Activated CD4-positive, alpha-beta T cell treated with anti-CD3 and anti-CD28 coated beads, Interleukin-2, amount 50 U/mL, for 4 hours (primary cell): ENCODE measurements at places on chromosomes 16 and 17.
A peak's percentile ranks its signal among the peaks of the same experiment; 100 is the strongest.

GRCh38 chr17:385836-386140, 33.2 kb upstream of the RPH3AL start:
- no peak for DNase-seq

- peak; percentile 18 for DNase-seq
Measured at GRCh38 chr16:89114159-89114981, 20.7 kb downstream of the ACSF3 start.

GRCh38 chr17:4634976-4635375, 6.5 kb downstream of the ALOX15 start:
- DNase-seq: no peak

- DNase-seq: no peak
Measured at GRCh38 chr16:49213594-49213993, 68.0 kb downstream of the CBLN1 start.

DNA sequence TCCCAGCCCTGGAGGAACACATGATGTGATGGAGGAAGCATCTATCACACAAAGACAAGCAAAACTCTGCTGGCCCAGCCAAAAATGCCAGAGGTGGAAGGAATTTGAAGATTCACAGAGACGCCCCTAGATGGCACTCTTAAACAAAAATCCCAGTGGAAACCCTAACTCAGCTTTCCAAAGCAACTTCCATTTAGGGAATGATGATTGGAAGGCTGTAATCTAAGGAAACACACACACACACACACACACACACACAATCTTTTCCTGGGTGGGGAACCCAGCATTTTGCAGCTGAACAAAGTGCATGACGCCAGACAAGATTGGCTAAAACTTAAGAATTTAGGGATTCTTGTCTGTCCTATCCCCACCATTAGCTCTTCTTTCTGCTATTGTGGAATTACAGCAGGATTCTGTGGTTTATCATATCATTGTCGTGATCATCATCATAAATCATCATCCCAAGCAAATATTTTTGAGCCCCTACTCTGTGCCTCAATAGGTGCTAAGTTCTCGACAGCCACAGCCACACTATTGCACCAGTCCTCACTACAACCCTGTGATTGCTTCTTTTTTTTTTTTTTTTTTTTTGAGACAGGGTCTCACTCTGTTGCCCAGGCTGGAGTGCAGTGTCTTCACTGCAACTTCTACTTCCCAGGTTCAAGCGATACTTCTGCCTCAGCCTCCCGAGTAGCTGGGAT, 1.6 kb upstream of the LDAF1 start:
- no peak for DNase-seq

DNA sequence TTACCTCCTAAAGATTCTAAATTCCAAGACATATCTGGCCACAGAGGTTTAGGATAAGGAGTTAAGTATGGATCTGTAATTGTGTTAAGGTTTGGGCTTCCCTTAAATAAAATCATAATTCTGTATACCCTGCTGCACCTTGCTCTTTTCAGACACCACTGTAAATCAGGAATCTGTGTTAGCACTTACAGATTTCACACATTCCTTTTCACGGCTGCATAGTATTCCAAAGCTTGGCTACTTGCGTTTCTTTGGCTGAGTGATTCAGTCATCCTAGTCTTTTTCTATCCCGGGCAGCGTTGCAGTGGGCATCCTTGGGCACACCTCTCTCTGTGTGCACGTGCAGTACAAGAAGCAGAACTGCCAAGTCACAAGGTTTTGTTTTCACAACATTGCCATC, 105.8 kb downstream of the SOCS1 start:
- DNase-seq: no peak

DNA sequence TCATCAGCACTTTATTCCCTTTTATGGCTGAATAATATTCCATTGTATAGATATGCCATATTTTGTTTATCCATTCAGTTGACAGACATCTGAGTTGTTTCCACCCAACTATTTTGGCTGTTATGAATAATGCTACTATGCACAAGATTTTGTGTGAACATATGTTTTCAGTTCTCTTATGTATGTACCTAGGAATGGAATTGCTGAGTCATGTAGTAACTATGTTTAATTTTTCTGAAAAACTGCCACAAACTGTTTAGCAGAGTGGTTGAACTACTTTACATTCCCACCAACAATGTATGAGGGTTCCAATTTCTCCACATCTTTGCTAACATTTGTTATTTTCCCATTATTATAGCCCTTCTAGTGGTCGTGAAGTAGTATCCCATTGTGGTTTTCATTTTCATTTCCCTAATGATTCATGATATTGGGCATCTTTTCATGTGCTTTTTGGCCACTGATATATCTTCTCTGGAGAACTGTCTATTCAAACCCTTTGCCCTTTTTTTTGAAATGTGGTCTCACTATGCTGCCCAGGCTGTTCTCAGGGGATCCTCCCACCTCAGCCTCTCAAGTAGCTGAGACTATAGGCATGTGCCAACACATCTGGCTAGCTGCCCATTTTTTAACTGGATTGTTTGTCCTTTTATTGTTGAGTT, 26.3 kb downstream of the SMURF2 start:
- DNase-seq: no peak

DNA sequence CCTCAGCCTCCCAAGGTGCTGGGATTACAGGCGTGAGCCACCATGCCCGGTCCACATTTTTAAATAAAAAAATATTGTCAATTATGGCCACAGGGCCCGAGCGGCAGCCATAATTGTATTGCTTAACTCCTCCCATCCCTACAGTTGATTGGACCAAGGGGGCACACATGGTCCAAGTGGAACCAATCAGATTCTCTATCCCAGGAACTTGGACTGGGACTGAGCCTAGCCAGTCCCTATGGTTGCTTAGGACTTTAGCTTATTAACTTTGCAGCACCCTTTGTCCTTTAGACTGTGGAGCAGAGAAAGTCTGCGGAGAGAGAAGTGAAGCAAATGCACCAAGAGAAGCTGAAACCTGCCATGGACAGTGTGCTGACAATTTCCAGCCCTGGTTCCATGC, 5.5 kb upstream of the RDM1 start:
- DNase-seq: no peak

GRCh38 chr16:56613706-56614105, 5.3 kb downstream of the MT2A start:
- no peak for DNase-seq

DNA sequence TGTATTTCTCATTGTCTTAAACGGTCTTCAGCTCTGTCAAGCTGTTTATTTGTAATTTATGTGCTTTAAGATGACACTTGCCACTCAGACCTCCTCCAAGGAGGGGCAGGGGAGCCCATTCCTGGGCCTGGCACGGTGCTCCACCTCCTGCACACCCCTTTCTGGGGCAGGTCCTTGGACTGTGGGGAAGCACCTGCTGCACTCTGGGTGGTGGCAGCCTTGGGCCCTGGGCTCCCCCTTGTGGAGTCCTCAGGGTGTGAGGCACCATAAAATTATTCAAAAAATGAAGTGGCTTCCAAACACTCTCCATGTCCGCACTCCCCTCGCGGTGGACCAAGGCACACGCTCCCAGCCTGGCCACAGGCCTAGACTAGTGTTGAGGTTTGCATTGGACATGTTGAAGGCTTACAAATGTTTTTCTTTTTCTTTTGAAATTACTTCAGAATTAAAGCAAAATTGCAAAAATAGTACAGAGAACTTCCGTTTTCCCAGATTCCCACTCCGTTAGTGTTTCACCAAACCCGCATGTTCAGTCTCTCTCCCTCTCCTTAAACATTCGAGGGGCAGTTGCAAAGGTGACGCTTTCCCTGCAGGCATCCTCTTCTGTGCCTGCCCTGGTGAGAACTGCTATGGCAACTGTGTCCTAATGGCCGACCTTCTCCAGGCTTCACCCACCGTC, 32.4 kb downstream of the FOXK2 start:
- DNase-seq: peak; percentile 70

DNA sequence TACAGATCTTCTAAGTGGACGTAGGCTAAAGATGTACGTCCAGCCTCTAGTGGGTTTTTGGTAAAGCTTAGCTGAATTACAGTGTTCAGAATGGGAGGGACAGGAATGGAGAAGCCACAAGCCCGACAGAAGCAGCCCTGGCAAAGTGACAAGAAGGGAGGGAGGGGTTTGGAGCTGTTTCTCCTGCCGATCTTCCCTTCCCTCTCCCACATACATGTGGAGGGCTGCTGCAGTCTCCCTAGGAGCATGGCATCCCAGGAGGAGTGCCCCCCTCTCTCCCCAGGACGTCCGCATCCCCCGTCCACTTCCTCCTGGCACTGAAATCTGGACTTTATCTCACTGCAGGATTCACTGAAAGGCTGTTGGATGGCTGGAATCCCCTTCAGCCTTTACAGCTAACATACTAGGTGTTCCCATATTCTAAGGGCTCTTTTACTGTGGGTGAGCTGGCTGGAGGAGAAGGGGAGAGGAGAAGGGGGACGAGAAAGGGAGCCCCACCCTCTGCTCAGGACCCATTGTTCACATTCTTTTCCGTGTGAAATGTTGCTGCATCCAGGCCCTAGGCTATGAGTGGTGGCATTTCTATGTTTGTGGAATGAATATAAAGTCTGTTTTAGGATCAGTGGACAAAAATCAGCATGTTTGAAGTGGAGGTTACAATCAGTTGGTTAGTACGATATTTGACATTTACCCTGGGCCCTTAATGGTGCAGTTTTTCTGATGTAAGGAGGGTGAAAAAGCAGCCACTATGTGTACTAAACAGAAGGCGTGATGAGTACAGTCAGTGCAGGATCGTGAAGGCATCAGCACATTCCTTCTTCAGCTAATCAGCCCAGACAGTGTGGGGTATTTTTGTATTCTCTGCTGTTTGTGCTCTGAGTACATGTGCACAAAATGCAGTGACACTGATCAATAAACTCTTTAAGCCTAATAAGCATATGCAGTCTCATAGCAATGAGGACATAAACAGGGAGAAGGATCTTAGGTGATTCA, 94.6 kb downstream of the SPECC1 start:
- no peak for DNase-seq

GRCh38 chr17:76877437-76877836, 9.2 kb downstream of the MGAT5B start:
- DNase-seq: no peak

GRCh38 chr17:61384354-61384691, 15.3 kb upstream of the TBX2 start:
- no peak for DNase-seq

DNA sequence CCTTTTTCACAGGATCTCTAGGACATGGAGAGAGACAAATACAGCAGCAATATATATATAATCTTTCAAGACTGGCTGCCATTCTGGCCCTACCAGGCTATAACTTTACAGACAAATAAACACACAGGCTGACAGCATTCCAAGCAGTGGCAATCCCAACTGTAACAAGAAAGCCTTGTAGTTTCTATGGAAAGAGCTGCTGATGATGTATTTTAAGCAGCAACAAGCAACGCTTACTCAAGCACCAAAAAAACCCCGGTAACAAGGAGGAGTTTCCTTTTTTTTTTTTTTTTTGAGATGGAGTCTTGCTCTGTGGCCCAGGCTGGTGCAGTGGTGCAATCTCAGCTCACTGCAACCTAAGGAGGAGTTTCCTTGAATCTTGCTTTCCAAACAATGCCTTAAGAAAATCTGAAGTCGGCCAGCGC, 23.2 kb downstream of the LSM12 start:
- DNase-seq: no peak

DNA sequence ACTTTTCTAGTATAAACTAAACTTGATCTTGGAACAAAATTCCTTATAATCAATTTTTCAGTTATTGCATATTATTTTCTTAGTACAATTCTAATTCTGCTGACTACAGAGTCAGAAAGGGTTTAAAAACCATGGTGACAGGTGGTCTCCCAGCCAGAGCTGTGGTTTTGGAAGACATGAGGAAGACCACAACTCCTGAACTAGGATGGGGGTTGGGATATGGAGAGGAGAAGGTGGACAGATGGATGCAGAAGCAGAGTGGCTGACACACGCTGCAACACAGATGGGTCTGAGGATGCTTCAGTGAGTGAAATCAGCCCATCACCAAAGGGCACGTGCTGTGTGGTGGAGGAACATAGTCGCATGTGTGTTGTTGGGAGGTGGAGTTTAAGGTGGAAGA, 187.7 kb downstream of the LGALS9B start:
- no peak for DNase-seq

- no peak for DNase-seq
Measured at GRCh38 chr17:80992077-80992947, 671 bp downstream of the CHMP6 start.

GRCh38 chr17:4209611-4210010, 54.2 kb downstream of the ANKFY1 start:
- no peak for DNase-seq

DNA sequence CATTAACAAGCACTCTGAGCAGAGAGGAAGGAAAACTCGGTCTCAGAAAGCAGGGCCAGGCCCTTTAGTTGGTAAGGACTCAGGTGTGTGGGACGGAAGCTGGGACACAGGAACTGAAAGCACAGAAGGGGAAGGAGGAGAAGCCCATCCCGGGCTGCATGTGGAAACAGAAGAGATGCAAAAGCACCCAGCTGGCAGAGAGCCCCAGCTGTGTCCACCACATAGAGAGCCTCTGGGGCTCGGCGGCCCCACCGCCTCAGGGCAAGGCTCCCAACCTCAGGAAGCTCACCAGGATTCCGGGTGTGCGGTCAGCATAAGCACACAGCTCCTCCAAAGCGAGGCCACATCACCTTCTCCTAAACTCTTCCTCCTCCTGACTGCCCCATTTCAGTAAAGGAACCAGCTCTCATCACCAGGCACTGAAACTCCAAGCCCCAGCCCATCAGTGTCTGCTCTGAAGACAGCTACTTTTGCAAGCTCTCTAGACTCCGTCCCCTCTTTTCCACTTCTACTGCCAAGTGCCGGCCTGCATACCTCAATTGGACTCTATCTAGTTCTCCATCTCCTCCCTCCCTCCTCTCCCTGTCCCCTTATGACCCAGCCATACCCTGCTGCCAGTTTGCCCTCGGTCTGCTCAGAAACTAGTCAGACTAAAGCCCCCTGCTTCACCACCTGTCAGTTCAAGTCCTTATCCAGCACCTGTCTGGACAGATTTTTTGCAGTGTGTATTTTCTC, 6.0 kb downstream of the ST3GAL2 start:
- DNase-seq: no peak

DNA sequence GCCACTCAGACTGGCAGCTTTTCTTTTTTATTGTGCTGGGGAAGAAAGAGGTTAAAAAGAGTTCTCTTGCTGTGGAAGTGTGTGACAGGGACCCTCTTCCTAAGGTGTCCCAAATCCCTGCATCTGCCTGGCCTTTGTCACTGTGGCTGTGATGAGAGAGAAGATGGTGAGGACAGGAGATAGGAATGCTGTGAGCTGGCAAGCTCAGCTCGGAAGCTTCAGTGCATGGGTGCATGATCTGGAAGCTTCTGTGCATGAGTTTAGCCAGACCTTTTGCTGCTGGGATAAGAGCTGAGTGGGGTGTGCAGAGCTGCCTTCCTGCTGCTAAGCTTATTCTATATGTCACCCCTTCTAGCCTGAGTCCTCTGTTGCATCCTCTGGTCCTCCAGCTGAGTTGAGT, 103.3 kb upstream of the CACNG3 start:
- DNase-seq: no peak

GRCh38 chr17:20241855-20242254, 225.5 kb downstream of the LGALS9B start:
- no peak for DNase-seq

GRCh38 chr16:83458612-83459011, 349.2 kb upstream of the HSBP1 start:
- no peak for DNase-seq

- DNase-seq: no peak
Measured at GRCh38 chr16:28617874-28618273, 8.0 kb upstream of the SULT1A1 start.
